Stimulated activated naive CD4-positive, alpha-beta T cell treated with Interleukin-2 at 50 U/mL for 16 hours (primary cell): ENCODE measurements at places on chromosomes 1 and 21.

- DNase-seq = no peak
Observed at GRCh38 chr1:46081206-46081605, 51.2 kb downstream of the PIK3R3 start.

DNA sequence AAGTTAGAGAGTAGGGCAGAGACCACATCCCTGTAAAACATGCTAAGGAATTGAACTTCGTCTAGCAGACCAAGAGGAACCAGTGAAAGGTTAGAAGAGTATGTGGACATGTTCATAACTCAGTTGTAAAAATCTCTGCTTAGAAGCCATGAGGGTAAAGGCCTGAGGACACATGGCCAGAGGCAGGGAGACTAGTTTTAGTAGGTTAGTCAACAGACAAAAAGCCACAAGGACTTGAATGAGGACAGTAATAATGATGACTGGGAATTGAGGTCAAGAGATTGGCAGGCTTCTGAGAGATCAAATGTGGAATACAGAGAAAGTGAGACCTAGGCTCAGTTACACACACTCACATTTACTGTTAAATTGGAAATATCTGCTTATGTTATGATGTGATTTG, 205.5 kb upstream of the HOOK1 start:
- DNase-seq = no peak

- DNase-seq = no peak
Observed at GRCh38 chr1:61344696-61345095, 262.3 kb downstream of the NFIA start.

GRCh38 chr1:181551249-181551648, 67.9 kb downstream of the CACNA1E start:
- no peak for DNase-seq

DNA sequence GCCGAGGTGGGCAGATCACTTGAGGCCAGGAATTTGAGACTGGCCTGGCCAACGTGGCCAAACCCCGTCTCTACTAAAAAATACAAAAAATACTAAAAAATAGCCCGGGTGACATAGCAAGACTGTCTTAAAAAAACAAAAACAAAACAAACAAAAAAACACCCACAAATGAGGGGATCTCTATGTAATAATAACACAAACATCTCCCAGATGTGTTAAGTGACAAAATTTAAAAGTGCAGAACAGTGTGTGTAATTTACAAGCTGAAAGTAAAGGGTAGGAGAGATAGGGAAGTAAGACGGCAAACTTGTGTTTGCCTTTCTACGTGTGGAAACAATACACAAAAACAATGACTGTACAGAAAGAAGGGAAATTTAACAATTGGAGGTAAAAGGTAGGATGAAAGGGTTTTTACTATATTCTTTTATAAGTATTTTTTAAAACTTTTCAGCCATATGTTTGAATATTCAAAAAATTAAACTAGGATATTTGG, 36.3 kb downstream of the ARID4B start:
- no peak for DNase-seq

- no peak for DNase-seq
Observed at GRCh38 chr1:221239792-221240191, 360.5 kb downstream of the HLX start.

DNA sequence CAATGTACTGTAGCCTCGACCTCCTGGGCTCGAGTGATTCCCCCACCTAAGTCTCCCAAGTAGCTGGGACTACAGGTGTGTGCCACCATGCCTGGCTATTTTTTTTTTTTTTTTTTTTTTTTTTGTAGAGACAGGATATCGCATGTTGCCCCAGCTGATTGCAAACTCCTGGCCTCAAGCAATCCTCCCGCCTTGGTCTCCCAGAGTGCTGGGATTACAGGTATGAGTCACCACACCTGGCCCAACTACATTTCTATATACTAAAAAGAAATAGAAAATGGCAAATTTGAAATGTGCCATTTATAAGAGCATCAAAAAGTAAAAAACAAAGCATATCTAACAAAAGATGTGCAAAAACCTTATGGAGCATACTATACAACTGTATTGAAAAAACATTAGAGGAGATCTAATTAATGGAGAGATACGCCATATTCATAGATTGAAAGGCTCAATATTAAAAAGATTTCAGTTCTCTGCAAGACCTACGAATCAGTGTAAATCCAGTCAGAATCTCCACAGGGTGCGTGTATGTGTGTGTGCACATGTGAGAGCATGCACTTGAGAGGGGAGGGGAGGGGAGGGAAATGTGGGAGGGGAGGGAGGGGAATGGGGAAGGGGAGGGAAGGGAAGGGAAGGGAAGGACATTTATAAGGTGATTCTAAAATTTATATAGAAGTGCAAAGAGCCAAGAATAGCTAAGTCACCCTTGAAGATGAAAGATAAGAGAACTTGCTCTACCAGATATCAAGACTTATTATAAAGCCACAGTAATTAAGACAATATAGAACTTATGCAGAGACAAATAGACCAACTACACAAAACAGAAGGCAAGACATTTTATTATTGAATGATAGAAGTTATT, 15.5 kb upstream of the PADI4 start:
- DNase-seq = no peak

DNA sequence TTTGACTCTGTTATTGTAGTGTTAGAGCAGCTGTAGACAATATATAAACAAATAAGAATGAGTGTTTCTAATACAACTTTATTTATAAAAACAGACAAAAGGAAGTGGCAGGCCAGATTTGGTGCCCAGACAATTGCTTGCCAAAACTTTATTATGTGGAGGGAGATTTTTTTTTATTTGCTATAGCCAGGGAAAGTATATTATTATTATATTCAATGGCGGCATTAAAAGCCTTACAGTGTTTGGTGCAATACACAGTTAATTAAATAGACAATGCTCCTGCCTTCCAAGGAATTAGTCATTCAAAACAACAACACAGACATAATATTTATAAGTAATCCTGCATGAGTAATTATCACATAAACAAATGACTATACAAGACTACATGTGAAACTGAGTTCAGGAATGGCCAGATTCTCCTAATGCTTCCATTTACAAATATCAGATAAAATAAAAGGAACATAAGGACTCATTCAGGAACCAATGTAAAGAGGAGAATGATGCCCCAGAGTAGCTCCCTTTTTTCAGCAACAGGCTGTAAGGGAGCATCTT, 10.6 kb upstream of the RC3H1 start:
- no peak for DNase-seq

DNA sequence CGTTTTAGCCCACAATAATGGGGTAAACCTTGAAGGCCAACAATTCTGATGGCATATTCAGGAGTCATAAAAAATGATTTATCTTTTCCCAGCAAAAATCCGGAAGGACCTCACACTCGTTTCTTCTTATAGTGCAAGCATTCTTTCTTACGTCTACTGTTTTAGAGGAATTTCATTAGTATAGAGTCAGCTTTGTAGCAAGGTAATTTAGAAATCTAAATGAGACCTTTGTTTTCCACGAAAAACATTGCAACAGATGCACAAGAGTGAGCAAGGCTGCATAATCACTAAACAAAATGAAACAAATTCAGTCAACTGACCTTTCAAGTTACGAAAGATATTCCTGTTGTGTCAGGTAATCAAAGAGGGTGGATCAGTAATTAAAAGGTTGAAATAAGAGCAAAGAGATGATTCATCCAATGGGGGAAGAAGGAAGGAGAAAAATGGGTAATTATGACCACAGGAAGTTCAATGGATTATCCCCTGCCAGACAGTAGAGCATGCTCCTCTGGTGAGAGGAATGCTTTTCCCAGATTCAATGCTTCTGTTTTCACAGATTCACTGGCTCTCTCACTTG, 560 bp upstream of the CSDE1 start:
- DNase-seq = no peak

DNA sequence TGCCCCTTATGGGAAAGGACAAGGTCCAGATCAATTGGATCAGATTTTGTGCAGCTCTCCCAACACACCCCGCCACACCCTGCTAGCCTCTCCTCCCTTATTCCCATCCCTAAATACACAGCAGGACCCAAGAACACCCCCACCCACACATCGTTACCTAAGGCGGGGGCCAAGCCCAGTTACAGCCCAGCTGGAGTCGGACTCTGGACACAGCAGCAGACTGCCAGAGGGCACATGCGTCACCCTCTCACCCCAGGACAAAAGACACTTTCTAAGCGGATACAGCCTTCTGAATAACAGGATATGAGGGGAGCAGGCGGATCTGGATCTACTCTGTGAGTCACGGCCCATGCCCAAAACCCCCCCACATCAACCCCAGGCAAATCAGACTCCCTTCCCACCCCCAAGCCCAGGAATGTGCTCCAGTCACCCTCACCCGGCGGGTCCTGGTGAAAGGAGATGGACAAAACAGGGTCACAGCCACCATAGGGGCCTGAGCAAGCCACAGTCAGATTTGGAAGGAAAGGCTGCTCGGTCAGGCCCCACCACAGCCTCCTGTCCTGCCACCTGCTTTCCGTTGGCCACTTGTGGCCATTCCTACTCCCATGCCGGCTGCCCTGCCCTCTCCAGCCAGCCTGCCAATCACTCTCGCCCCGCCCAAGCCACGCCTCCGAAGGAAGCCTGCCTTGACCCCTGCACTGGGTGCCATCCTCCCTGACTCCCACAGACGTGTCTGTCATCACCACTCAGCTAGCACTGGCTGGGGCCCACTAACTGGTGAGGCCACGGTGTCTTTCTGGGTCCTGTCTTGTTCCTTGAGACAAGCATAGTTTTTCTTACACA, 4.0 kb downstream of the S100A16 start:
- DNase-seq = no peak

- DNase-seq = no peak
Observed at GRCh38 chr1:209708297-209708696, 3.7 kb downstream of the HSD11B1 start.

GRCh38 chr1:44714944-44715571, 15.9 kb downstream of the RNU5D-1 start:
- peak; percentile 32 for DNase-seq

DNA sequence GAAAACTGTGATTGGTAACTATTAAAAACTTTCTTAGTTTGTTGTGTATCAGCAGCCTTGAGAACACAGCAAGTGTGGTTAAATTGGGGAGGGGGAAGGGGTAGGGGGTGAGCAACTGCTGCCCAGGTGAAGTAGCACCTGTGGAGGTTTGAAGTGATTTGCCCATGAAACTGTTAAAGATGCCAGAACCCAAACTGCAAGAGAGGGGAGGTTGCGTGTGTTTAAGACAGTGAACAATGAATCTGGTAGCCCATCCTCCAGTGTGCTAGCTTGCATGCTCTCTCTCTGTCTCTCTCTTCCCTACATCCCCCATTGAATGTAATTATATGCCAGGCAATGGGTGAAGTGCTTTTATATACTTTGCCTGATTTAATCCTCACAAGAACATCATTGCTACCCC, 154.7 kb downstream of the RUNX1 start:
- no peak for DNase-seq

DNA sequence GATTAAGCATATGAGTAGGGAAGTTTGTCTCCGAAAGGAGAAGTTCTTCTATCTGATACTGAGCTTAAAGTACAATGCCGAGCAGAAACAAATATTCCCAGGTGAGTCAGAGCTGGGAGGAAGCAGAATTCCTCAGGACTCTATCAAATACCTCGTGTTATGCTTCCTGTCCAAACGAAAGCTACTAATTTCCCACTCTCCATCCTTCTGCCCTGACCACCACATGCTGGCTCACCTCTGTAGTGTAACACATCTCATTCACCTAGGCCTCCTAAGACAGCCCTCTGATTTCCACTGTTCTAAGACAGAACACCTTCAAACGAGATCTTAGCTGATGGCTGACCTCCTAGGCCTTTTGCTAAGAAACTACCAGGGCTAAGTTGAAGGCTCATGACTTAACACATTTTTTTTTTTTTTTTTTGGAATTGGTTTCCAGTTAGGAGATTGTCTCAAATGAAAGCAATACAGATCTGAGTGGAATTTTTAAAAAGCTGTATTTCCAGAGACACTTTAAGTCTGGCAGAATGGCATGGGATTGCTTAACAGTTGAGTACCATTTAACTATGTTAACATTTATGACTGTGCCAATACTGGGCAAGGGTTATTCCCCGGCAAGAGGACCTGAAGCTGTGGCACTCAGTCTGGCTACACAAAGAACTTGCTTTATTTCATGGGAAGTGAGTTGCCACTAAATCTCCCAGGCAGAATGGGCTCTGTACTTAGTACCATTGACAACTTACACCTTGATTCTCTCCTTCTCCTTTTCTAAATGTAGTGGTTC, 583.4 kb downstream of the DPYD start:
- no peak for DNase-seq

DNA sequence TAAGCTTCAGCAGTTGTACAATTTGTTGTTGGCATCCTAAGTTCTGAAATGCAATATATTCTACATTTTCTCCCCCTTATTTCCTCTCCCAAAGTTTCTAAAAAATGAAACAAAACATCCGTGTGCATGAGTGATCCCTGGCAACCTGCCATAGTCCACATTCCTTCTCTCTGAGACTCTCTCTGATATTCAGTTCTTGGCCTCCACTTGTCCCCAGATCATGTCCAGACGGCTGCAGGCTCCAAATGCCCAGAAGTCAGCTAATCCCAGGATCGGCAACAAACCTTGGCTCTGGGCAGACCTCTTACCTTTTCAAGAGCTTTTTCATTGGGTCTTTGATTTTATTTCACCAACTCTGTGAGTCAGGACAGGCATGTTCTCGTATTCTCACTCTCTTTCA, 187.8 kb downstream of the ETS2 start:
- DNase-seq = no peak

GRCh38 chr1:15259622-15260007, 12.6 kb downstream of the FHAD1 start:
- DNase-seq = no peak

DNA sequence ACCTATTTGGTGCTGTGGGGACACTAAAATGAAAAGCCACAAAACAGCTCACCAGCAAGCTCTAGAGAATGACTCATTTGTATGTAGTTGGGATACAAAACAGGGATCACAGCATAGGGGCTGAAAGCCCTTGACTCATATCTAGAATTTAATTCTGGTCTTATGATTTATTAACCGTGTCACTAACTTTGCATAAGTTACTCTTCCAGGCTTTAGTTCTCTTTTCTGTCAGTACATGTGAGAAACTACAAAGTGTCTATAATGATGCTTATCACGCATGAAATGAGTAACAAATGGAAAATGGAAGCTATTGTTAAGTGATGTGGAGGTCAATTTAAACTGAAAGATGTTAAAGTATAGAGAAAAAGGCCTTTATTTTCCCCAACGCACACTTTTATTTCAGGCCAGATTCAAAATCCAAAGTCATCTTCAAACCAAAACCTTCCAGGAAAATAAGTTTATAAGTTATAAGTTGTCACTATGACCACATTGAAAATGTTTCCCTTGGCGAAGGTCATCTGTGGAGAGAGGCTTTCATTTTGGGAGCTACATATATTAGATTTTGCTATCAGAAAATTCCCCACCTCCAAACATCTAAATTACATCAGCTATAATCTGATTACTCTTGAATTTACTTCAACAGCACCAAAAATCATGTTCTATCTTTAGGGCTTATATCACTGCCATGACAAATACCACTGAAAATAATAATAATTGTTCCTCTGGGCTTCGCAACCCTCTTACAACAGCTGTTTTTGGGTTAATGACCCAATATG, 430.5 kb downstream of the MRPL39 start:
- no peak for DNase-seq

- no peak for DNase-seq
Observed at GRCh38 chr1:2313651-2314261, 77.6 kb downstream of the MORN1 start.
